ENCODE measurements at places on chromosomes 12 and 14.

GRCh38 chr12:96502477-96502876 is 13.1 kb downstream of the CFAP54 start:
- peak; percentile 22 for DNase-seq

DNA sequence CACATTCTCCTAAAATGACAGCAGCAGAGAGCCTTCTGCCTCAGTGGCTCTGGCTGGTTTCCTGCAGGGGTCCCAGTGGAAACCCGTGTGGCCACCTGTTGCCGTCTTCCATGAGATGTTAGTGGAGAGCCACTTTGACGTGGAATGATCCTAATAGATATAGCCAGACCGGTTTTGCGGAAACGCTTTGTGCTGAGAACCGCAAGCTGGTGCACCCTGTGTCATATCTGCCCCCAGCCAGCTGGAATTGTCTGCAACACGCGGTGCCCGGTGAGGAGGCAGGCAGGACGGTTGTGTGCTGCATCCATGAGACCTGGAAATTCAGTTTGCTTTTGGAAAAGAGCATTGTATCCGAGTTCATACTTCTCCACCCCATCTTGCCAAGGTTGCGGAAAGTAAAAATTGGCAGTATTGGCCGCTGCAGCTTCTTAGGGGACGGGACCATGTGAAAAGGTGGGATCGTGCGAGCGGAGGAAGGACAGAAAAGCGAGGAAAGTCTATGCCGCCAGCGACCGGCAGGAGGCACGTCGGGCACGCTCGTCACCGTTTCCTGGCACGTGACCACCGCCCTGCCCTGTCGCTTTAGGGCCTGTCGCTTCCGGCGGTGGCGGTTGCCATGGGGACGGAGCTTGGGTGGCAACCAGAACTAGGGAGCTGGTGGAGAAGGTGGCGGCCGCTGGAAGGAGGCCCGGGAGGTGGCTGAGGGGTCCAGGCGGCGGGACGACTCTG is at the start of gene CFAP251:
CFAP251 (plus strand) TSS at position 643 of the 729 bp plus-strand sequence. CDS start 2,714 bp downstream, outside the sequence.
- peak; percentile 97 for DNase-seq

DNA sequence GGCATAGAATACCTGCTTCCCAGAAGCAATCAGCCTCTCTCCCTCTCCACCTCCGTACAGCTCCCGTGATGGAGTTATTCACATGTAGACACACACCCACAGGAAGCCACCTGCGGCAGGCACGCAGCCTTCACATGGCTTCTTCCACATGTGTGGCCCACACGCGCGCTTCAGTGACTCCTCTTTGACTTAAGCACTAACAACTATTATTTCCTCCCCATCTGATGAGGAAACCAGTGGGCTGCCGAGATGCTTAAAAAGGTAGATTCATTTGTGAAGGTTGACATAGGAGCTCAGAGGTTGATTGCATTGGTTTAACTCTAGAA is 69.3 kb downstream of the PRMT8 start:
- DNase-seq, result no peak

DNA sequence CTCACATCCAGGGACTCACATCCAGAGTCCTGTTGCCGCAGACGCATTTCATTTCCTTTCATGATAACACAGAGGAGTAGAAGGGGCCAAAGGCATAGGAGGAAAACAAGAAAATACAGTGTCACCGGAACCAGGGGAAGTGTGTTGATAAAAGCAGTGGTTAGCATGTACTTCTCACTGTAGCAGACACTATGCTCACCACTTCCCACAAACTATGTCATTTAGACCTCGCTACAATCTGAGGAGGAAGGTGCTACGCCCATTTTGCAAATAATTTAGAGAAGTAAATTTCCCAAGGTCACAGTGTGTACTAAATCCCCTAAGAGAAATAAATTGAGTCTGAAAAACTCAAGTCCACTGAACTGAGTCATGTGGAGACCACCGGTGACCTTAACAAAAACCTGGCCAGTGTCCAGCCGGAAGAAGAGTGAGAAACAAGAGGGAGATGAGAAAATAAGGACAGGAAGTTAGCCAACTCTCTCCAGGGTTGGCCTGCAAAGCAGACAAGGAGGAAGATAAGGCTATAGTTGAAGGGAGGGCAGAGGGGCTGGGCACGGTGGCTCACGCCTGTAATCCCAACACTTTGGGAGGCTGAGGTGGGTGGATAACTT is 25.8 kb upstream of the TMCC3 start:
- DNase-seq, result no peak

GRCh38 chr12:66140731-66141130 is 10.2 kb upstream of the LLPH start:
- DNase-seq, result no peak

- DNase-seq, result no peak
Measured at GRCh38 chr14:68822132-68822651, 29.3 kb upstream of the ZFP36L1 start.

GRCh38 chr12:114936148-114937079 is 252.4 kb upstream of the TBX3 start:
- DNase-seq, result no peak

- no peak for DNase-seq
Measured at GRCh38 chr14:62470935-62471334, 574.3 kb downstream of the KCNH5 start.

DNA sequence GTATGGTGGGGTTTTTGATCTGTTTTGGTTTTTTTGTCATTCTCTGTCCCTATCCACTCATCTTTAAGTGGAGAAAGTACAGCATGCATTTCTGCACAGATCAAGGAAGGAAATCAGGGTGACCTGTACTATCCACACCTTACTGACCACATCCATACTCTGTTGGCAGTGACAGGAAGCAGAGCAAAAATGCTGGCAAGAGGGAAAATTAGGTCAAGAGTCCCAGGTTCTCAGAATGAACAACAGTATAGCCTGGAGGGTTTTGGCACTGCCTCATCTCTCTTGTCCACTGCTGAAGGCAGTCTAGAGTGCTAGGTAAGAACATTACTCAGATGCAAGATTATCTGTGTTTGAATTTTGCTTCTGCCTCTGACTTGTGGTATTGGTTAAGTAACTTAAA is 70.7 kb downstream of the TAOK3 start:
- no peak for DNase-seq

GRCh38 chr14:105100910-105101309 is 35.7 kb upstream of the GPR132 start:
- no peak for DNase-seq

Measured in hematopoietic multipotent progenitor cell treated with erythropoietin and hydrocortisone succinate and interleukin-3 and kit ligand, for 15 days (in vitro differentiated cells).